SK-N-SH (cell line): ENCODE measurements at places on chromosomes 7 and 10.

DNA sequence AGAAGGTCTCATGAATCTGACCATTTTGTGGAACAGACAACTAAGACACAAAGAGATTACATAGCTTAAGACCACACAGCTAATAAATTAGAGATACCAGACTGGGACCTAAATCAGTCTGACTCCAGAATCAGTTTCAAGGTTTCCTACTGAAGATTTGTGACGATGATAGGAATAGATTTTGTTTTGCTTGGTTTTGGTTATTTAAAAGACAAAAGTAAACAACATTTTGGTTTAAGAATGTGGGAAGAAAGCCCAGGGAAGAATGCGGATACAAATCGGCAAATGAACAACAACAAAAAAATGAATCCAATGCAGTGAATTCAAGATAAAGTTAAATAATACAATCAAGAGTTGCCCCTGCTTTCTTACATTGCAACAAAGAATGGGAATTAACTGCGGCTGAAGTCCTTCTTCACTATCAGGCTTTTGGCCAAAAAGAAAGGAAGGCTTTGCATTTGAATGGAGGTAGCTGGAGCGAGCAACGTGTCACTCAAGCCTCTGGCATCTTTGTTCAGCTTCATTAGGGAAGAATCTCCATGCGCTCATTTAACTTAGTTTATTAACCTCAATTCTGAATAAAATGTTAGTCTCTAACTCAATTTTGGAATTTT lies 210.8 kb downstream of the ADAM12 start:
- no peak for DNase-seq

DNA sequence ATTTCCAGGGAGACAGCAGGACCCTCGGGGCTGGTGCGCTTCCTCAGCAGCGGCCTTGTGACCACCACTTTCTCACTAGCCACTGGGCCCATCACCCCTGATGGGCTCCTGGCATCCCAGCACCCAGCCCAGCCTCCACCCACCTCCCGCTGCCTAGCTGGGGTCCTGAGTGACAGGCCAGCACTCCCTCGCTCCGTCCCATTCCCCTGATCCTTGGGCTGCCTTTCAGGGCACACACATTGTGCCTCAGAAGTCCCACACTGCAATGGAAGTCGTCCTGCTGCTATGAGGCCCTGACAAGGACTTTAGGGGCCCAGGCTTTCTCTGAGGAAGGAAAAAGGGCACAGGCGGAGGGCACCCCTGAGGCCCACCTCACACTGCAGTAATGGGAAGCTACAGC lies 12.4 kb downstream of the CAMK2B start:
- DNase-seq = no peak

DNA sequence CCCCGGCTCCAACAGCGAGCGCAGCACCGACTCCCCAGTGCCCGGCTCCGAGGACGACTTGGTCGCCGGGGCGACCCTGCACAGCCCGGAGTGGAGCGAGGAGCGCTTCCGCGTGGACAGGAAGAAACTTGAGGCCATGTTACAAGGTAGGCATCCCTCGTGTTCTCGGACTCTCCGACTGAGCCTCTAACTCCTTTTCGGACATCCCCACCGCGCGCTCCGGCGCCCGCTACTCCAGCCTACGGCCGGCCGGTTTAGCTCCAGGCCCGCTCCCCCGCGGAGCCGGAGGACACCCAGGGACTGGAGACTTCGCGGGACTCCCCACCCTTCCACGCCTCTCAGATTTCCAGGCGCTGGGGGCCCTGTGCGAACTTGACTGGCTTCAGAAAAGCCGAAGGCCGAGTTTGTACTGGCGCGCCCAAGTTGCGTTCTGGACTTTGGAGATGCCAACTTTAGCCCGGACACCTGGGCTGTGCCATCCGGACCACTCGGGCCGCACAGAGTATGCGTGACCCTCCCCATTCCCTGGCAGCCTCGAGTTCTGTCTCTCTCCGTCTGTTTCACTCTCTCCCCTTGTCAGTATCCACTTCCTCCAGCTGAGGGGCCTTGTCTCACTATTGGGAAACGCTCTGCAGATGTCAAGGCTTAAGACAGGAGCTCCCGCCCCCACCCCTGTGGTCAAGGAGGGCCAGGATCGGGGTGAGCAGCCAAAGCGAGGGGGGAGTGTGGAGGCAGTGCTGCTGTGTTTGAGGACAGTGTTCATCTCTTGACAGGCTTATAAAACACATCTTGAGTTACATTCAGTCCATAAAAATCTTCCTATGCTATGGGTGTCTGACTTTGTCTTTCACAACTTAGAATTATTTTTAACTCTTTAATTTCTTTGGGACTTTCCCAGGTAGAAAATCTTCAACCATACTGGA lies 777 bp downstream of the BICC1 start:
- peak; percentile 63 for DNase-seq

- no peak for DNase-seq
Observed at GRCh38 chr10:100566561-100566960, 30.8 kb downstream of the HIF1AN start.

- no peak for DNase-seq
Observed at GRCh38 chr10:71159892-71160291, 52.5 kb upstream of the UNC5B start.

GRCh38 chr10:26468700-26469099 lies 30.6 kb downstream of the APBB1IP start:
- no peak for DNase-seq

- DNase-seq = no peak
Observed at GRCh38 chr7:46292741-46293140, 371.7 kb upstream of the IGFBP3 start.

GRCh38 chr10:105586451-105587098 lies 945.5 kb downstream of the SORCS3 start:
- no peak for DNase-seq

DNA sequence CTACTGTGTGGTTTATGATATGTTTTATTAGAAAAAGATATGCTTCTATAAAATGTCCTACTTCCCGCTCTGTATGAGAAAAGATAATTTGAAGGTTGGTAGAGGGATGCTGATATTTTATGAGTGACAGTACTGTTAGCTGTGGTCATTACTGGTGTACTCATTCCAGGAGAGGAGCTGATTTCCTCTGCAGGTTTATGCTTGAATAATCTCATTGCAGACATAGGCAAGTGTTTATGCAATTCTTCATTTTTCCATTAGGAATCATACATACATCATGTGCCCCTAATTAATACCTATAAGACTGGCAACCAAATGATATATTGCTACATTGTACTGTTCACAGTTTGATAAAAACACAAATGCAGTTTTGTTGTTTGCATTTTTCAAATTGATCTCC lies 269.4 kb downstream of the MALRD1 start:
- no peak for DNase-seq

GRCh38 chr7:25731068-25731845 lies 420.7 kb upstream of the NFE2L3 start:
- DNase-seq = no peak

GRCh38 chr10:1182280-1183032 lies 126.3 kb downstream of the WDR37 start:
- no peak for DNase-seq

DNA sequence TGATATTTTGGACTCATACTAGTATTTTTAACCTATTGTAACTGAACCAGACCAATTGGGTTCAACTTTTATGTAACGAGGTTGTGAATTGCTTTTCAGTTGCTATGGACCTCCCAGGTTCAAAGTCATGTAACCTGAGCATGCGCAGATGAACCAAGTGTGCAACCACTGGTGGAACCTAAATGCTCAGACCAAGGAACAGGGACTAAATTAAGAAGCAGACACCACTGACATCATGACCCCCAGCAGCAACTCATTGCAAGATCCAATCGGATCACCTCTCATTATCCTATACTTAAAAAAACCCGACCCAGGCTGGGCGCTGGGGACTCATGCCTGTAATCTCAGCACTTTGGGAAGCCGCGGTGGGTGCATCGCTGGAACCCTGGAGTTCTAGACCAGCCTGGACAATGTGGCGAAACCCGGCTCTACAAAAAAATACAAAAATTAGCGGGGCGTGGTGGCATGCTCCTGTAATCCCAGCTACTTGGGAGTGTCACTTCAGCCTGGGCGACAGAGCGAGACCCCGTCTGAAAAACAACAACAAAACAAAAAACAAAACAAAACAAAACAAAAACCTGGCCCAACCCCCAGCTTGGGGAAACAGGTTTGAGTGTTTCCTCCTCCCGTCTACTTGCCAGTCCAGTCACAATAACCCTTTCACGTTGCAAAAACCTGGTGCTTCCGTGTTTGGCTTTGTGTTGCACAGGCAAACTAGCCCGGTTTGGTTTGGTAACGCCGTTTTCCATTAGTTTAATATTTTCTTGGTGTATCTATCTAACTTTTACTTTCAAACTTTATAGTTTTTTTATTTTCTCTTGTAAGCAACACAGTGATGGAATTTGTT lies 11.3 kb upstream of the ZNF518A start:
- no peak for DNase-seq

DNA sequence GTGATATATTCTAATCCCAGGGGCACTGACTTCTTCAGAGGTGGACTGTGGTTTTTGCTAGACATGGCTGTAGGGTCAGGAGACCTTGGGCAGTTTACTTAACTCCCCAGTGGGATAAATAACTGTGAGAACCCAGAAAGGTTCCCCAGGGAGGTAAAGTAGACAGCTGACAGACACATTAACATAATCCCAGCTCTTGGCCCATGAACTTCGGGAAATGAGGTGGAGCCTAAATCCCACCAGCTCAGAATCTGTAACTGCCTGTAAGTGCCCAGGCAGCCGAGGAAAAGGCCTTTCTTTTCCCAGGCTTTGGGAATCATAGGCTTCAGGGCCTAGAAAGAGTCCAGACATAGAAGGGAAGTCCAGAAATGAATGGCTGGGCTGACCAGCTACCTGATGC lies 106.0 kb downstream of the LRRC18 start:
- DNase-seq = no peak

GRCh38 chr10:86922553-86922961 lies 34.9 kb downstream of the MMRN2 start:
- no peak for DNase-seq

GRCh38 chr10:50837095-50837494 lies 48.3 kb downstream of the A1CF start:
- no peak for DNase-seq

GRCh38 chr10:26779176-26779860 lies 81.4 kb downstream of the ABI1 start:
- no peak for DNase-seq

DNA sequence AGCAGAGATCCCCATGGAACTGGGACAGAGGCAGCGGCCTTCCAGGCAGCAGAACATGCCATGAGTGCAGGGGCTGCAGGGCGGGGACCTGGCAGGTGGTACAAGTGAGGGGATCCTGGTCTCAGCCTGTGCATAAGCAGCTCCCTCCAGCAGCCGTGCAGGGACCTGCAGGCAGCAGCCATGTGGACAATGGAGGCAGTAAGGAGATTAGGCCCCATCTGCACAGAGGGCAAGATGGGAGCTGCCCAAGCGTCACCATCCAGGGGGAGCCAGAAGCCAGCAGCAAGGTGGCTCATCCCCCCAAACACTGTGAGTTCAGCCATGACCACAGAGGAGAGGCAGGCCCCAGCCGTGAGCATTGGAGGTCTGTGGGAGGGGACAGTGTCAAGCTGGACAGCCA lies 3.1 kb downstream of the DDC start:
- no peak for DNase-seq

DNA sequence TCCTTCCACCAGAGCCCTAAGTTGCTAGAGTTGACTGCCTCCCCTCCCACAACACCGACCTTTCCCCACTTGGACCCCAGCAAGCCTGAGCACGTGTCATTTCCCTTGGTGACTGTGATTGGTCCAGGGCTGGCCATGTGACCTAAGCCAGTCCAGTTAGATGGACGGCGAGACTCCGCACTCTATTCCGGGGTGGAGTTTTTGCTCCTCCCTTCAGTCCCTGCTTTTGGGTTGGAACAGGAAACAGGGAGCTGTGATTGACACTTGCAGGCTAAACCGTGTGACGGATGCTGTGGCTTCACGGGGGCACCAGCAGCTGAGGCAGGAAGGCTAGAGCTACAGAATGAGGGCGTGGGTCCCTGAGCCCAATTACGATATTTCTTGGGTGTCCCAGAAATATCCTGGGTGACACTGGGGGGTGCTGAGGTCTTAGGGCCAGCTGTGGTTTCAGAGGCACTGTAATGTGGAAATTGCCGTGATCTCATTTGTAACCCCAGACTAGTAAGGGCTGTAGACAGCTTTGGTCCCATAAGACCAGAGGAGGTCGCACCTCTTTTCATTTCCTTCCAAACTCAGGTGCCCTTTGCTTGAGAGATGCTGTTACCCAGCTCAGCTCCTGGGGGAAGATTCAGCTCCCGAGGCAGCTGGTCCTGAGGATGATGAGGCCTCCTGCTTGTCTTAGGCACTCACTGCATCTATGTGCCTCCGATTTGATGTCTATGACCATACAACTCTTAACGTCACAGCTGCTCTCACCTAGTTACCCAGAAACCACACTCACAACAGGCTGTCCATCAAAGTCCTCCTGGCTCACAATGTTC lies 102.7 kb upstream of the NPTX2 start:
- no peak for DNase-seq

- DNase-seq = no peak
Observed at GRCh38 chr10:110368002-110368401, 63.3 kb upstream of the SMNDC1 start.

DNA sequence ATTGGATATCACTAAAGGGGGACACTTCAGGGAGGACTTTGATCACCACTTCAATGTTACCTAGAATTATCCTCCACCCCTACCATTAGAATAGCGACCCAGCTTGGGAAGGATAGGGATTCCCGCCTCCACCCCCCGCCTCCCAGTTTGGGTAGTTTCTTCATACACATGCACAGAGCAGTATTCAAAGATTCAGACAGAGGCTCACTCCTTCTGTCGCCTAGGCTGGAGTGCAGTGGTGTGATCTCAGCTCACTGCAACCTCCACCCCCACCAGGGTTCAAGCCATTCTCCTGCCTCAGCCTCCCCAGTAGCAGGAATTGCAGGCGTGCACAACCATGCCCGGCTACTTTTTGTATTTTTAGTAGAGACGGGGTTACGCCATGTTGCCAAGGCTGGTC lies 1166.1 kb downstream of the TYW1 start:
- no peak for DNase-seq

- DNase-seq = no peak
Observed at GRCh38 chr7:99249985-99250575, 22.6 kb upstream of the MYH16 start.

DNA sequence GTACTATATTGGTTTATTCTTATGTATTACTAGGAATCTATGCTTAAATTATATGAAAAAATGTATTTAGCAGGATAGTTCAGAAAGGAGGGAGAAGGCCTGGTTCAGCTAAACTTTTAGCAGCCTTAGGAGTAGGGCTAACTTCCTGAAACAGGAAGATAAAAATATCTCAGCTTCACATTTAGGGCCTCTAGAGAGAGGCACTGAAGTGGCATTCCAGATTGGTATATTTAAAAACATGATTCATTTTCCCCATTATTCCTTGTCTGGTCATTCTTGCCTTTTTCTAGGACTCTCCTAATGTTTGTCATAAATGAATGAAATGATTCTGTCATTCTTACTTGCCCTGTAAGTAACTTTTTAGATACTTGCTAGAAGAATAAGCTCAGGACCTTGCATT lies 63.0 kb upstream of the CYP26C1 start:
- DNase-seq = no peak

GRCh38 chr10:46325021-46325420 lies 38.2 kb downstream of the ANTXRL start:
- DNase-seq = no peak

DNA sequence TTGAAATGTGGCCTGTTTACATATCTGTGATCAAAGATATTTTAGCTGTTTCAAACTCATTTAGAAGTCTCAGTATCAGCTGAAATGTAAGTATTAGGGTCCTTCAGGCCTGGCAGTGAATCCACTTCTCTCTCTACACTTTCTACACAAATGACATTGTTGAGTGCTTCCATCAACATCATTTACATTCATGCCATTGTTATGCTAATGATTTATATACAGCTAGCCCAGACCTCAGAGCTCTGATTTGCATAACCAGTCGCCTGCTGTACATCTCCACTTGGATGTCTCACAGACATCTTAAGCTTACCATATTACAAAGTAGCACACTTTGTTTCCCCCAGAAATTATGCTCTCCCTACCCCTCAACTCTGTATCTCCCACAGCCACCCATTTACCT lies 71.6 kb downstream of the GSDME start:
- DNase-seq = no peak
